Central memory CD8-positive, alpha-beta T cell (primary cell): ENCODE measurements at places on chromosomes 4 and X.
A peak's percentile ranks its signal among the peaks of the same experiment; 100 is the strongest.

DNA sequence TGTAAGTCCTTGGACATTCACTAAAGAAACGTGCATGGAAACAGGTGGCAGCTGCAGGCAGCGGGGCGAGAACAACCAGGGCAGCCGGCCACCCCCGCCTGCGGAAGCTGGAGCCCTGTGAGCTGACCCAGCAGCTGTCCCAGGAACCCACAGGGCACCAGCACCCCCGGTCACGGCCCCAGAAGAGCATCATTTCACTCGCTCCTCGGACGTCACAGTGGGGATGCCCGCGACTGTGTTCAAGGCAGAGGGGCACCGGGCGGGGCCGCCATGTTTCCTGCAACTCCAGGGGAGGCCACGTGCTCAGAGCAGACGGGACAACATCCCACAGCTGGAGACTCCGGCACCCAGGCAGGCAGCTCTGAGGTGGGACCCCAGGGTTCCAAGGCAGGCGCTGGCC lies 45.0 kb upstream of the CPLX1 start:
- no peak overlapping the region for H3K4me3 ChIP-seq
- peaks cover 23% of the 10 kb centered on the region for H3K36me3 ChIP-seq
- no peak overlapping the region for H3K27ac ChIP-seq
- peaks cover 11% of the 10 kb centered on the region for H3K4me1 ChIP-seq

GRCh38 chrX:109463784-109464183 lies 18.1 kb downstream of the GUCY2F start:
- no peak overlapping the region for H3K27ac ChIP-seq
- DNase-seq: no peak
- H3K4me1 ChIP-seq: no peaks in the 10 kb centered on the region
- H3K36me3 ChIP-seq: no peaks in the 10 kb centered on the region
- no peak overlapping the region for H3K4me3 ChIP-seq

DNA sequence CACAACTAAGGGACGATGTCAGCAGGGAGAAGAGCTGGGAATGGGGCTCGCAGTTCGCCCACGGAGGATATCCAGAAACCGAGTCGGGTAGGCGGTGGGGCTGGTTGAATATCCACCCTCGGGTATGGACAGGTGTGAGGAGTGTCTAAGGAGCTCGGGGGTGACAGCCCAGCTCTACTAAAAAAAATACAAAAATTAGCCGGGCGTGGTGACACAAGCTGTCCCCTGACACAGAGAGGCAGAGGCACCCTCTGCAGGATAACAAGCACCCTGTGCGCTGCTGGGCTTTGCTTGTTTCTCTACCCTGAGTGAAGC lies 12.2 kb upstream of the ASMTL start:
- peak overlapping the region; percentile 82 for H3K4me3 ChIP-seq
- DNase-seq: no peak
- H3K27me3 ChIP-seq: no peaks in the 10 kb centered on the region
- H3K4me1 ChIP-seq: peaks cover 79% of the 10 kb centered on the region

DNA sequence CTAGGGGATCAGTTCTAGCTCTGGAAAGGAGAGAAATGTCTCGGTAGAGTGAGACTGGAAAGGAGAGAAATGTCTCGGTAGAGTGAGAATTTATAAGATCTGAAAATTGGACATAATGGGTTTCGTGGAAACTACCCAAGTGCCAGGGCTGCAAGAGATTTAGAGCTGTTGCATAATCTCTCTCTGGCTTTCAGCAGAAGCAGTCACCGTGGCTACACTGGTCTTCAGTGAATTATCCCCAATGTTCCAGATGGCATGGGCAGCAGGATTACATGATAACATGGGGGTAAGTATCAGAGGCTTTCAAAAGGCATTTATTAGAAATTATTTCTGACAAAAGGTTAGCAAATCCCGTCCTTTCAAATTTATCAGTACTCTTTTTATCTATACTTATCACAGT lies 435.5 kb downstream of the NKX6-1 start:
- H3K36me3 ChIP-seq: no peaks in the 10 kb centered on the region
- no peaks in the 10 kb centered on the region for H3K27me3 ChIP-seq
- H3K4me3 ChIP-seq: no peak overlapping the region
- no peaks in the 10 kb centered on the region for H3K4me1 ChIP-seq
- H3K27ac ChIP-seq: no peak overlapping the region
- DNase-seq: no peak

- H3K27me3 ChIP-seq: no peaks in the 10 kb centered on the region
- H3K4me1 ChIP-seq: no peaks in the 10 kb centered on the region
- H3K27ac ChIP-seq: no peak overlapping the region
- H3K4me3 ChIP-seq: no peak overlapping the region
- DNase-seq: no peak
- H3K36me3 ChIP-seq: no peaks in the 10 kb centered on the region
Observed at GRCh38 chr4:13164783-13165331, 319.3 kb downstream of the RAB28 start.

- no peaks in the 10 kb centered on the region for H3K4me1 ChIP-seq
- no peak overlapping the region for H3K27ac ChIP-seq
- H3K4me3 ChIP-seq: no peak overlapping the region
- H3K36me3 ChIP-seq: no peaks in the 10 kb centered on the region
- no peaks in the 10 kb centered on the region for H3K27me3 ChIP-seq
- DNase-seq: no peak
Observed at GRCh38 chrX:104427693-104428092, 138.3 kb upstream of the IL1RAPL2 start.

DNA sequence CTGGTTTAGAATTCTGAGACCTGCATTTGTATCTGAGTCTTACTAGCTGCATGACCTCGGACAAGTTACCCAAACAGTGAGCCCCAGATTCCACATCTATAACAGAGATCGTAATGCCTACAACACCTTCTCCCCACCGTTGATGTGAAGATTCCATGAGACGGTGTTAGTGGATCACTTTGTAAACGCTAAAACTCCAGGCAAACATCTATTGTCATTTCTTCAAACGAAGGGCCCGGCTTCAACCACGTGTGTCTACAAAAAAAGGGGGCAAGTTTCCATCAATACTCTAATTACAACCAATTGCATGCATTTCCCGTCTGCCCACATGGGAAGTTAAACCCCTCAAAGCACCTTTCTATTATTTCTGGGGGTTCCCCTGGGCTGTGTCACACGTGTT lies 99.1 kb upstream of the ENPP6 start:
- no peaks in the 10 kb centered on the region for H3K4me1 ChIP-seq
- no peak overlapping the region for H3K4me3 ChIP-seq
- H3K27ac ChIP-seq: no peak overlapping the region
- H3K27me3 ChIP-seq: no peaks in the 10 kb centered on the region
- H3K36me3 ChIP-seq: no peaks in the 10 kb centered on the region

DNA sequence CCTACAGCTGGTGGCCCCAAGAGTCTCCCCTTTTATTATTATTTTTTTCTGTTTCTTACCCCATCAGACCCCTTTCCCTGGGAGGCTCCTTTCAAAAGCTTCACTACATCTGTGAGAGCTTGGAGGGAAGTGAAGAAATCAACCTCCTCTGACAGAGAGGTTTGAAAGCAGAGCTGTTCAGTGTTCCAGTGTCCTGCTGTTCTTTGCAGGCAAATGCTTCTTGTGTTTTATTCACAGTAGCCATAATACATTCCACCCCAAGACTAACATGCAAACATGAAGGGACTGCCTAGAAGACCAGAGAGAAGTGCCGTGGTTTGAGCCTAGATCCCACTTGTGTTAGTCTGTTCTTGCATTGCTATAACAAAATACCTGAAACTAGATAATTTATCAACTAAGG lies 192.1 kb downstream of the PTTG2 start:
- H3K36me3 ChIP-seq: no peaks in the 10 kb centered on the region
- peaks cover 28% of the 10 kb centered on the region for H3K4me1 ChIP-seq
- no peak for DNase-seq
- H3K4me3 ChIP-seq: no peak overlapping the region
- H3K27me3 ChIP-seq: no peaks in the 10 kb centered on the region

- no peaks in the 10 kb centered on the region for H3K4me1 ChIP-seq
- H3K27me3 ChIP-seq: peaks cover 25% of the 10 kb centered on the region
- no peak for DNase-seq
- H3K27ac ChIP-seq: no peak overlapping the region
Observed at GRCh38 chrX:37896511-37896890, 49.1 kb upstream of the DYNLT3 start.

- H3K36me3 ChIP-seq: no peaks in the 10 kb centered on the region
- no peak overlapping the region for H3K27ac ChIP-seq
- no peak for DNase-seq
Observed at GRCh38 chr4:30870513-30870912, 150.3 kb downstream of the PCDH7 start.

DNA sequence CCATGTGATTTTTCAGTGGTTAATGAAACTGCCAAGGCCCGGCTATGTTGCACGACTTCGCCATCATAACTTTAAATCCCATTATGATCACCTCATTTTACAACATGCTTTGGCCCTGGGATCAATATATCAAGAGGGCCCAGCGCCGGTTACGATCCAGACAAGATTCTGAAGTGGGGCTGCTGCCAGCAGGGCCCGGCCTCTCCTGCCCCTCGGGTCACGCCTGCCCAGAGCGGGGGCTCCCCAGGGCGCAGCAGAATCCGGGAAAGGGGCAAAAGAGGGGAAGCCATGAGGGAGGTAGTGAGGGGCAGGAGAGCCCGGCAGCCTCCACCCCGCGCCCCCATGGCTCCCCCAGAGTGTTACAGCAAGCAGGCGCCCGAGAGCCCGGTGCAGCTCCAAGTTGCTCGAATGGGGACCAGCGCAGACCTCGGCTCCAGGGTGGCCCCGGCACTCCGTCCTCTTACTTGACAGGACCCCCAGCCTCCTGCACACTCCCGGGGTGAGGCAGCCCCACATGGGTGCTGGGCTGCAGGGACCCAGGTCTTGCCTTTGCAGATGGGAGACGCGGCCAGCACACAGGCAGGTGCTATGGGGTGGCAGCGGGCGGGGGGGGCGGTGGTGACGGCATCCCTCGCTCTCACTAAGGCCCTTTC lies 129.8 kb upstream of the NKX1-1 start:
- peaks cover 10% of the 10 kb centered on the region for H3K27me3 ChIP-seq
- H3K27ac ChIP-seq: no peak overlapping the region
- H3K36me3 ChIP-seq: peaks cover 3% of the 10 kb centered on the region
- no peak for DNase-seq

DNA sequence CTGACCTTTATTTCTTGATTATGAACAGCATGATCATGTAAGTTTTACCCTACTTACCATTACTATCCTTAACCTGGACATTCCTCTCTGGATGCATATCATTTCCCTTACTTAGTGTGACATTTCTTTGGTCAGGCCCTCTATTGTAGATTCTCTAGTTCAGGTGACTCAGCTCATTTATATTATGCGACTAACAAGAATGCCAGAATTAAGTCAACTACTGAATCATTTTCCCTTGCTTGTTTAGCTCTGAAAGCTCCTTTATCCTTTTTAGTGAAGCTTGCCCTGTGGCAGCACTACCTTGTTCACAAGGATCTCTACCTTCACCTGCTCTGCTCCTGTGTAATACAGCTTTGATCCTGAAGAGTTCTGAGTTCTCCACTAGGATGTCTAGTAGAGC lies 15.1 kb upstream of the UGT2B17 start:
- no peak overlapping the region for H3K27ac ChIP-seq
- no peaks in the 10 kb centered on the region for H3K4me1 ChIP-seq
- peaks cover 2% of the 10 kb centered on the region for H3K36me3 ChIP-seq
- H3K27me3 ChIP-seq: peaks cover 6% of the 10 kb centered on the region

DNA sequence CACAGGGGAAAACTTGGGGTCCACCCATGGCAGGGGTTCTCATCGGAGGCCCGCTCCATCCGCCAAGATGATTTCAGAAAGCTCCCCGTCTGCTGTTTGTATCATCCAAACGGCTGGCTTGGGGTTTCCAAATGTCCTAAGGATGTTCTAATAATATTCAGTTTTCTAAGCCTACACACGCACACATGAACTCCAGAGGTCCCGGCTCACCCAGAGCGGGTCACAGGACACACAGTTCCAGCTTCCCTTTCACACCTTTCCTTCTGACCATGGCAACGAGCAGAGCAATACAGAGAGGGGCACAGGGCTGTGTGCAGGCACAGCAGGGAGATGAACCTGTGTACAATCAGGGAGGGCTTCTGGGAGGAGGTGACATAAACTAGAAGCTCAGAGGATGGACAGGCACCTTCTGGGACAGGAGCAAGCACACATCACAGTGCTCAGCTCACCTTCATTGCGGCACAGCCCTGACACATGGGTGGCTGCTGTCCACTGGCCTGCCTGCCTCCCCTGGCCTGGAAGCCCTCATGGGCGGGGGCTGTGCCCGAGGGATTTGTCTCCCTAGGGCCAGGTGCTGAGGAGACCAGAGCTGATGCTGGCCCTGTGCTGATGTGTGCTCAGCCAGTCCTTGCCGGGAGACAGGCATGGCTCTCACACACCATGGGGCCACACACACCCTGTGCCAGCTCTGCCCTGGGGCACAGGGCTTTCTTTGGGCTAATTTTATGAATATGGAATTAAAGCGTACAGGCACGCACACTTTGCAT lies 44.8 kb downstream of the ABLIM2 start:
- H3K27me3 ChIP-seq: no peaks in the 10 kb centered on the region
- H3K36me3 ChIP-seq: peaks cover 2% of the 10 kb centered on the region
- H3K4me1 ChIP-seq: peaks cover 29% of the 10 kb centered on the region
- H3K4me3 ChIP-seq: no peak overlapping the region
- DNase-seq: no peak

DNA sequence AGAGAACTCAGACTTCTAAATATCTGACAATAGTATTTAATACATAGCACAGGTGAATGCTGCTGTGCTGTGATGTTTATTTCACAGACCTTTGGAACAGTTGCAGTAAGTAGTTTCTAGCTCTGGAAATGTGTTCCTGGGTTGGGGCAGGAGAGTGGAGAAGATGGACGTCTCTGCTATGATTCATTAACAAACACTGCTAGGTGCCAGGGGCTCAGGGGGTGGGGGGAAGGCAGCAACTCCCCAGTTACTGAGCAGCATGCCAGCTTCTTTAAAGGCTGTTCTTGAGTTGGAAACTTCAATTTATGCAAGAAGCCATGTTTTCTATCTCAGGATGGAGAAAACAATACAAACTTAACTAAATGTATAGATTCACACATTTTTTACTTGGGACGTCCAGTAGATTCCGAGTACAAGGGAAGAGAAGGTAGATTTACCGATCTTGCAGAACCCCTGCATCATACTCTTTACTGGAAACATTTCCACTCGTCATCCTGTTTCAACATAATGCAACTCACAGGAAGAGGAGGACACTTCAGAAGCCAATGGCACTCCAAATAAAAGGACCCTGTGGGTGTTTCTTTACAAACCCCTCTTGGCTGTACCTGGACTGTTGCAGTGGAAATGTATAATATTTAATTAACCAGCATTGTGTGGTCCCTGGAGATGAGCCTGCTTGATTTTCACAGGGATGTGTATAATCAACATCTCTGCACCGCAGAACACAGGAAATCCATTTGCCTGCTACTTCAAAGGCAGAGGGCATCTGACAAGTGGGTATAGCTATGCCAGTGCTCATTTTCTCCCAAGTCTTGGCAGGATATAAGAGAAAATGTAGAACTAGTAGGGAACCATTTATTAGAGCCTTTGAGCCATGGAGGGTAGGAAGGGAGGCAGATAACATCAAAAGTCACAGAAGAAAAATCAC lies 171.4 kb downstream of the SH3KBP1 start:
- no peaks in the 10 kb centered on the region for H3K27me3 ChIP-seq
- DNase-seq: no peak
- peak overlapping the region; percentile 45 for H3K4me3 ChIP-seq
- peaks cover 45% of the 10 kb centered on the region for H3K4me1 ChIP-seq
